ENCODE measurements at places on chromosomes 6 and 20.

DNA sequence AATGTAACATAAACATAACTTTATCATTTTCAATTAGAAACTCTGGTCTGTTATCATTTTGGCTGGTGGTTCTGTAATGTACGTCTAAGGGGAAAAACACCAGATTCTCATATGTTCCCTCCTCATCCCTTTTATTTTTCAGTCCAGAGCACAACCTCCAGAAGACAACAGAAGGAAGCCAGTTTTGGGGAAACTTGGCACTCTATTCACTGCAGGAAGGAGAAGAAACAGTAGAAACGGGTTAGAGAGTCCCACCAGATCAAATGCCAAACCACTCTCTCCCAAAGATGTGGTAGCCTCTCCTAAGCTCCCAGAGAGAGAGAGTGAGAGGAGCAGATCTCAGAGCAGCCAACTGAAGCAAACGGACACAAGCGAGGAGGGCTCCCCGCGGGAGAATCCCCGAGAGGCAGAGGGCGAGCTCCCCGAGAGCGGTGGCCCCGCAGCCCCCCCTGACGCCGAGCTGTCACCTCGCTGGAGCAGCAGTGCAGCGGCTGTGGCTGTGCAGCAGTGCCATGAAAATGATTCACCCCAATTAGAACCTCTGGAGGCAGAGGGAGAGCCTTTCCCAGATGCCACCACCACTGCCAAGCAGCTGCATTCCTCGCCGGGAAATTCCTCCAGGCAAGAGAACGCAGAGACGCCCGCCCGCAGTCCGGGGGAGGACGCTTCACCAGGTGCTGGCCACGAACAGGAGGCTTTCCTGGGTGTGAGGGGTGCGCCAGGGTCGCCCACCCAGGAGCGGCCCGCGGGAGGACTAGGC lies 117.8 kb downstream of the RTN4IP1 start:
- no peak for DNase-seq

GRCh38 chr6:4935975-4936680 lies 67.7 kb downstream of the RPP40 start:
- no peak for DNase-seq

- no peak for DNase-seq
Observed at GRCh38 chr20:17380801-17381200, 150.4 kb downstream of the BFSP1 start.

GRCh38 chr6:53984163-53984562 lies 127.1 kb upstream of the MLIP start:
- peak; percentile 13 for DNase-seq

DNA sequence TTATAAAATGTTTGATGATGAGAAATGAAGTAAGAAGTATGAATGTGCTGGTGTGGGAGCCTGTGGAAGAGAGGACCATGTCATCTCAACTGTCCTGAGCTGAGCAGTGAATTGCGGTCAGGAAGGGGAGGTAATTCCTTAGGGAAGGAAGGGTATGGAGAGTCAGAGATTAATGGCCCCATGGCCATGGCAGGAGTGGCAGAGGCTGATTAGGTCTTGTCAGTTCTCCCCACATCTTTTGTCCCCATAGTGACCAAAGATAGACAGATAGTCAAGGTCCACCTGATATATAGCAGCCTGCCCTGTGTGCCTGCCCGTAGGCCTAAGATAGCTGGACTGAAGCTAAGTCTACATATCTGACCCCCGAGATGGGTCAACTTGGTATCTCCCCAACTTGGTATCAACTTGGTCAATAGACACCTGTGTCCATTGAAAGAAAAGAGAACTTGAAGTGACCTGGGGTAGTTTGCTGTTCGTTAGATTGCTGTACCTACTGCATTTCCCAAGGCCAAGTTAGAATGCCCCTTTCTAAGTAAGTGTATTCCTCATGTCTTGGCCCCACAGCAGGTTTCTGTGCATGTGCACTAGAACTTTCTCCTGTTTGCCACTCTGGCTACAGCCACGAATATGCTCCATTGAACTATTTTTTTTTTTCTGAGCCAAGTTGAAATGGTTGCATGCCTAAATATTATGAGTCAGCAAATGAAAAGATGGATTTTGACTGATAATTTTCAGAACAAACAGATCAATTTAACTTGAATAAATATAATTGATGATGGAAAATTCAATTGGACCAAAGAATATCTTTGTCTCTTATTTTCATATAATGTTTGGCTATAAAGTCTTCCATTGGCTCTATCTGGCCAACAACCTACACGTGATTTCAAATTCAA lies 143.4 kb downstream of the ISM1 start:
- no peak for DNase-seq

GRCh38 chr6:111938710-111939109 lies 65.5 kb upstream of the FYN start:
- DNase-seq = peak; percentile 54

DNA sequence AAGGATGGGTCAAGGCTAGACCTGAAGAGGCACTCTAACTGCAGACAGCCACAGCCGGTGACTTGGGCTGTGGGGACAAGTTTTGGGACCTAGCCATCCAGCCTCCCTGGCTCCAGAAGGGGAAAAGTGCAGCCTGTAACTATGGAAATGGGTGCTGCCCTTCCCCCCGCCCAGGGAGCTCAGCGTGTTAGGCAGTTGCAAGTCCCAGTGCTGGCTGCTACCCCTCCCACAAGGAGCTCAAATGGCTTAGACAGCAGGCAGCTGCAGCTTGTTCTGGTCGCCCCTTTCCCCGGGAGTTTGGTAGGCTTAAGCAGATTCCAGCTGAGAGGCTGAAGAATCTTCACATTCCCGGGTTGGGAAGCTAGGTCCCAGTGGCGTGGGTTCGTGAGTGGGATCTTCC lies 162.6 kb downstream of the FAM83B start:
- DNase-seq = no peak

Data from SJCRH30 (cell line).